CD4-positive, alpha-beta T cell treated with Interleukin-17A for 4 hours (primary cell): ENCODE measurements at places on chromosomes 2 and 18.

GRCh38 chr2:56502616-56503015 is 318.8 kb downstream of the CCDC85A start:
- DNase-seq: no peak

DNA sequence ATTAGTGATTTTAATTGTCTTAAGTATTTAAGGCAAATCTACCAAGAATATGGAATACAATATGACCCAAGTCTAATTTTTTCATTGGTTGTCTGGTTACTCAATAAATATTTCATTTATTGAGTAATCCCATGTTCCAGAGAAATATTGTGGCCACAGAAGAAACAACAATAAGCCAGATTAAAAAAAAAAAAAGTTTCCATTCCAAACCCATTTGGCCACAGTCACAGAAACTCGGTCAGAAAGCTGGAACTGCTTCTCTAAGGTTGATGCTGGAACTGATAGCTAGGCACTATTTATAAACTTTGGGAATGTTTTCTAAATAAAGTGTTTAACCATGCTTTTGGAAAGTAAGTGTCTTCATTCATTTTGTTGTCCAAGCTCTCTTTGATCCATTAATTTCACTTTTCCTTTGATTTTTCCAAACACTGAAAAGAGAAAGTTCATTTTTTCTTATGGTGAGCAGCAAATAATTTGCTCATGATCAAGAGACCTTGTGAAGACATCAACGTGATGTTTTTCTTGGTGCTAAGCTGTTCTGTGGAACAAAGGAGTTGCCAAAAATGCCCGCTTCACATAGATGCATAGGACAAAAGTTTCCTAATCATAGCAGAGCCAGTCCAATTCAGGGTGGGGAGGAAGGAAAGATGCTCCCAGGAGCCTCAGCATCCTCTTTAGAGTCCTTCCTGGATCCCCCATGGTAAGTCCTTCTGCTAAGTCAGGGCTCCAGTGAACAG is 72.1 kb upstream of the CCBE1 start:
- DNase-seq: no peak

GRCh38 chr2:22904126-22904684 is 480.8 kb upstream of the KLHL29 start:
- DNase-seq: no peak

- DNase-seq: no peak
These were observed 123.0 kb upstream of the CCDC150 start for GRCh38 chr2:196516564-196516963.

GRCh38 chr2:240987588-240987987 is 10.8 kb upstream of the SNED1 start:
- DNase-seq: no peak

- no peak for DNase-seq
These were observed 9.6 kb downstream of the ACKR3 start for GRCh38 chr2:236579048-236579745.

DNA sequence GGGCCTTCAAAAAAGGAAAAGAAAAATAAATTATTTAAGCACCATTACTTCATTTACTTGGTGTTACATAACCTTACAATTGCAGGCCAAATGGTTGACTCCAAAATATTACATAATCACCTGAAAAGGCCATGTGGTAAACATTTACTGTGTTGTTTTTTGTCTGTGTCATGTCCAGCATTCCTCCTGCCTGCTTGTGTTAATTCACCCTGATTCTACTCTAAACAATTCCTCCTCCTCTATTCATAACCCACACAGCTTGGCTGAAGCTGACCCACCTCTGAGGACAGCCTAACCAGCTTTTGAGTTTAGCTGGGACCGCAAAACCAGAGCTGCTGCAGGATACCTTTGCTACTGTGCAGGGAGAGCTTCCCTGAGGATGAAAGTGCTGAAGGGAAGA is 35.4 kb downstream of the TMX3 start:
- no peak for DNase-seq

GRCh38 chr2:229445019-229445418 is 173.9 kb upstream of the PID1 start:
- no peak for DNase-seq

- DNase-seq: no peak
These were observed 366.3 kb downstream of the NYAP2 start for GRCh38 chr2:225765820-225766219.

DNA sequence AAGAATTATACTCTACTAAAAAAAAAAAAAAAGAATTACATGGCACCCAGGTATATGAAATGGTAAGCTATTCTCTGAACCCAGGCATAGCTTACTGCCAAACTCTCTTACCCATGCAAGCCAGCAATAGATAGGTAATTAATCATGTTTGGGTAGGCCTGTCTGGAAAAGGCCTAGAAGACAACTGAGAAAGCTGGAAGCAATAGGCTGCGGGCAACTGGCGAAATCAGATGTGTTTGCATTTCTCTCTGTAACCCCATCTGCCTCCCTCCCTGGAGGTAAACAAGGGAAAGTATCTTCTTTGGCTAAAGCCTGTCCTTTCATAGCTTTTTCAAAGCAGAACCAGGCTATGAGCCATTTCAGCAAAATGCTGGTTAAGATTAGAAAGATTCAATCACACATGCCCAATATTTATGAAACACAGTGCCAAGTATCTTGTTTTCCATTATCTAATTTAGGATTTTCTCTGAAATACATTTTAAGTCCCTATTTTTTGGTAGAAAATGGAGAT is 934.8 kb upstream of the DDX18 start:
- no peak for DNase-seq

DNA sequence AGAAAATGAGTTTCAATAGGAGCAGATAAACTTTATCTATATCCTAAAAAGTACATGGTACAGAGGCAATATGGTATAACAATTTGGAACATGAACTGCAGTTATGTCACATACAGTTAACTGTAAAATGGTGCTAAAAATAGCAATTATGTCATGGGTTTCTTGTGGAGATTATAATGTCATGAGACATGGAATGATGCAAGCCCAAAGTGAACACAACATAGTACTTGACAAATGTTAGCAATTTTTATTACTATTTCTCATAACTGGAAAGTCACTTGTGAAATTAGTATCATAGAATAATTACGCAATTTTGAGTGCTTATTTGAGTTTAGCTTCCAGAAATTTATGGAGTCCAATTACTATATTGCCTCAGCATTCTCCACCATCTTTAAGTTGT is 1263.4 kb downstream of the DSC3 start:
- no peak for DNase-seq

GRCh38 chr2:55107436-55107835 is 57.2 kb upstream of the RTN4 start:
- DNase-seq: no peak

DNA sequence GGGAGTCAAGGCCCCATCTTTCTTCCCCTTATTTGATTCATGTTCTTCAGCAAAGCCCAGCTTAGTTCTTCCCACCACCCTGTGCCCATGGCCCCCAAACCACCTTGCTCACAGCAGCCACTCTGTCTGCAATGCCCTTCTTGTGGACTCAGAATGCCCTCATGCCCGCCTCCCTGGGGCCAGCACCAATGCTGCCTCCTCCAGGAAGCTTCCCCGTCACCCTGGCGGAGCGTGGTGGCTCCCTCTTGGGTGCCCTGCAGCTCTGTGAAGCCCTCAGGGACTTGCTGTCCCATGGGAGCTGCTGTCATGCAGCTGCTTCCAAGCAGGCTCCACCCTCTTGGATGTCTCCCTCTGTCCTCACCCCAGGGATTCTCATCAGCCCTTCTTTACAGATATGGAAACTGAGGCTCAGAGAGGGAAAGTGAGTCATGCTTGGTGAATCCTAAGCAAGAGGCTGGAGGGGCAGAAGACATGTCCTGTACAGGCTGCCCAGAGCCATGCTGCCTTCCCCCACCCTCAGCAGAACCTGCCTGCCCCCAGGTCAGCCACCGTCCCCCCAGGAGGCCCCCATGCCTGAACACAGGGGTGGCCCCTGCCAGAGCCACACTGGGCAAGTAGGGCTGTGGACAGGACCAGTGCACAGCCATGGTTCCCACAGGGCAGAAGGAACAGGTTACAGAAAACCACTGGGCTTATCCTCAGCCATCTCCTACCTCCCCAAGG is 11.8 kb upstream of the DUSP2 start:
- no peak for DNase-seq

DNA sequence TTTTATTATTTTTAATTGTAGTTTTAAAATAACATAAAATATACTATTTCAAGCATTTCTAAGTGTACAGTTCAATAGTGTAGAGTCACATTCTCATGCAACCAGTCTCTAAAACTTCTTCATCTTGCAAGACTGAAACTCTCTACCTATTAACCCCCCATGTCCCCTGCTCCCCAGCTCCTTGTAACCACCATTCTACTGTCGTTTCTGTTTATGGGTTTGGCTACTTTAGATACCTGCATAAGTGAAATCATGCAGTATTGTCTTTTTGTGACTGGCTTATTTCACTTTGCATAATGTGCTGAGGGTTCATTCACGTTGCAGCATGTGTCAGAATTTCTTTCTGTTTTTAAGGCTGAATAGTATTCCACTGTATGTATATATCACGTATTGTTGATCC is 139.4 kb downstream of the SMAD7 start:
- peak; percentile 1 for DNase-seq

DNA sequence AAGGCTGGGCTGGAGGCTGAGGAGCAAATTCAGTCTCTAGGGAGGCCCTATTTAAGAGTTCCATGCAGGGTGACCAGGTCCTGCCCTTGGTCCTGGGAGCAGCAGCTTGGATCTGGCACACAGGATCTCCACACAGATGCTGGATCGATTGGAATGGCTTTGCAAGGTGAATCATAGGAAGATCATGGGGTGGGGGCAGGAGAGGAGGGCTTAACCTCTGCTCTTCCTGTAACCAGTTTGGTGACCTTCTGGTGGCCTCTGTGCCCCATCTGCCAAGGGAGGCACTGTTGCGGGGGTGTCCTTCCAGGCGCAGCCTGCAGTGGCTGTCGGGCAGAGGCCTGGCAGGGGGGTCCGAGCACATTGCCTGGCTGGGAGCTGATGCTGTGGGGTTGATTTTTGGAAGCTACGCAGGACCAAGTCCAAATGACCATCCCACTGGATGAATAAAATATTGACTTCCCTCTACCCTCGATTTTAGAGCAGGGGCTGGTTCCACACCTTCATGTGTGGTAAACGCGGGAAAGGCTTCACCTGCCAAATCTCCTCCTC is 79.7 kb downstream of the EDAR start:
- no peak for DNase-seq

DNA sequence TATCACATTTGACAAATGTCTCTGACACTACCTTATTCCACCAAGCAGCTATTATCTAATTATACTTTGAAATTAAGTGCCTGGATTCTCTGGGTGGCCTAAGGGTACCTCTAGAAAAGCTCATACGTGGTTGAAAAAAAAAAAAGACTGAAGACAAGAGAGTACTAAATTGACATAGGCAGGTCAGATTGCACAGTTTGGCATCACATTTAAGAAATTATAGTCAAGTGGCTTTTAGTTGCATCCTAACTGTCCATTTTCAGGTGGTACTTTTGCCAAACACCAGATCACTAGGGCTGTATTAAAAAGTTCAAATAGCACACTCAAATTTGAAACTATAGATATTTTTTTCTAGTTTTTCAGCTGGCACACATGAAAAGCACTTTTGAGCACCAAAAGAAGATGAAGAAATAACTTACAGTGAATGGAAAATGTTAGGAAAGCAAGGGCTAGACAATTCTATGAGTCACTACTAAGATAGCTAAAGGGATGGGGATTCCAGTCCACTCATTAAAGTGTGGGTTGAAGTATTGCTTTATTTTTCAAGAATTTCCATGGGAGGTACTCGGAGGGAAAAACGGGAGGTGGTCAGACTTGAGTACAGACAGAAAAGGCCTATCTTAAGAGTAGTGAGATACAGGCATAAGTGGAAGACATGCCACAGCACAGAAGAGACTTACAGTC is 106.5 kb upstream of the COL5A2 start:
- no peak for DNase-seq

- DNase-seq: no peak
These were observed 797 bp downstream of the ANO7 start for GRCh38 chr2:241189093-241189855.

GRCh38 chr2:200322607-200323006 is 16.1 kb downstream of the SPATS2L start:
- DNase-seq: no peak

- no peak for DNase-seq
These were observed 58.2 kb downstream of the ITGB6 start for GRCh38 chr2:160141912-160142311.

- DNase-seq: no peak
These were observed 3.7 kb downstream of the IL1RL2 start for GRCh38 chr2:102190430-102191107.

DNA sequence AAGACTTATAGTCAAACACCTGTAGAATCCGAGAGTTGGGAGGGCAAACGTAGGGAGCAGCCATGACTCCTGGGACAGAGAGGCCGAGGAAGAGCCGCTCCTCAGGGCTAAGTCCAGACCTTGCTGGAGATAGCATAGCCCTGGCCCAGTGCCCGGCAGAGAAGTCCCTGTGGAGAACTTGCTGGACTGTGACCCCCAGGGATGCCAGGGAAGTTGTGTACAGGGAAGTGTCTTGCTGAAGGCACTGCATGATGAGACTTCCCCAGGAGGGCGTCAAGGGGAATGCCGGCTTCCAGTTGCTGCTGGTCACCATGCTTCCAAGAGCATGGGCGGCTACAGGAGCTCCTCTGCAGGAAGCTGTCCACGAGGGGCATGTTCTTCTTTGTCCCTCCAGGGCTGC is 8.6 kb upstream of the CNDP1 start:
- DNase-seq: no peak

GRCh38 chr2:131030478-131030971 is 62.7 kb downstream of the FAM168B start:
- DNase-seq: no peak

GRCh38 chr2:219183151-219183772 is 5.2 kb downstream of the RETREG2 start:
- no peak for DNase-seq

DNA sequence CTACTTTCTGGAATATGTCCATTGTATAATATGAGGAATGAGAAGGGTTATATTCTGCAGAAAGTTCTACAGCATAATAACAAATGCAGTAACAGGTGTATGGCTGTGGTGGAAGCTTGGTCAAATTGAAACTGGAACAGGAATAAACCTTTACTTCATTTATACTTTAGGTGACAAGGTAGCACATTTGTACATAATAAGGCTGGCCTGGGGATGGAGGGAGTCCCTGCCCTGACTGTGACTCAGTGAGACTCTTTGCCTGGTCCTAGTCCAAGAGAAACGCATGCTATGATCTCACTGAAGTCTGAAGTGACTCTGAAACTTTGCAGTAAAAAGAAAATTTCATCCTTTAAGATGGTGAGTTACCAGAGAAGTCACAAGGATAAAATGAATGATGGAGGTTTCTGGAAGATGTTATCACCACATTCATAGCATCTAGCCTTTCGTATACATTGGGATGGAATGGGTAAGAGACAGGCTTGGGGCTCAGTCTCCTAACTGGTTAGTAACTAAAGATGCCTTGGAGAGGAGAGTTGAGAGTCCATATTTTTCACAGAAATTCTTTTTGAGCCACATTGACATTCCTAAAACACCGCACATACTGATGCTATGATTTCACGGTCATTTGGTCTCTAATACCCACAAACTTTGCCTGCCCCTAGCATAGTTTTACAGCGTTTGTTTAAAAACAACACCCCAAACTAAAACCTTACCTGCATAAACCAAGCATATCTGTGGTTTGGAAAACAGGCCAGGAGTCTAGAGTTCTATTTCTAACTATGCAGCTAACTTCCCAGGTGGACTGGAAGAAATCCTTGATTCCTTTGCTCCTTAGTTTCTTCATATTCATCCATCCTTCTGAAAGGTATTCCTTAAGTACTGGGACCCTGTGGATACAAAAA is 42.4 kb upstream of the NABP1 start:
- DNase-seq: no peak
